Suprapubic skin (tissue), 4 donors: ENCODE measurements at places on chromosomes 5 and 9.

GRCh38 chr9:127509955-127510299, 58.6 kb downstream of the LRSAM1 start:
- DNase-seq: no peak

GRCh38 chr5:93395971-93396379, 185.0 kb downstream of the NR2F1-AS1 start:
- no peak for DNase-seq

- no peak for DNase-seq
Measured at GRCh38 chr5:30405821-30406220, 787.7 kb upstream of the CDH6 start.

DNA sequence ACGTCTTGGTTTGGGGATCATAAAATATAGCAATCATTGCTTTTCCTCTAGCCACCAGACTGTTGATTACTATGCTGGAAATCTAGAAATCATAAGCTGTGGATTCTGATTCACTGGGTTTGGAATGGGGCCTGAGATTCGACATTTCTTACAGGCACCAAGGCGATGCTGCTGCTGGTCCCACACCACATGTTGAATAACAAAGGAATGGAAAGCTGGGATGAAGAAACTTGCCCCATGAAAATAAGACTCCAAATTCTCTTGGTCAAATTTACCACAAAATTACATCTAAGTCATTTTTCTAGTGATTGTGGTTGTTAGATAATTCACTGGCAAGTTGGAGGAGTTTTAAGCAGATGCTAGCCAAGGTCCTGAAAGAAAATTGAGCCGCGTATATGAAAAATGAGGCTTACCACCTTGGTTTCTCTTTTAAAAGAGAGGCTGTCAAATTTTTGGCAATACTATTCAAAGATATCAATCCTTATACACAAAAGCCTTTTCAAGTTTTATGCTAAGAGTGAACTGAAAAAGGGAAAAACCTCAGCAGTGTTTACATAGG, 23.0 kb upstream of the MEIKIN start:
- DNase-seq: no peak

GRCh38 chr5:100409660-100410151, 125.5 kb upstream of the FAM174A start:
- no peak for DNase-seq
